Motor neuron (in vitro differentiated cells): ENCODE measurements at places on chromosomes 3 and 15.
A peak's percentile ranks its signal among the peaks of the same experiment; 100 is the strongest.

DNA sequence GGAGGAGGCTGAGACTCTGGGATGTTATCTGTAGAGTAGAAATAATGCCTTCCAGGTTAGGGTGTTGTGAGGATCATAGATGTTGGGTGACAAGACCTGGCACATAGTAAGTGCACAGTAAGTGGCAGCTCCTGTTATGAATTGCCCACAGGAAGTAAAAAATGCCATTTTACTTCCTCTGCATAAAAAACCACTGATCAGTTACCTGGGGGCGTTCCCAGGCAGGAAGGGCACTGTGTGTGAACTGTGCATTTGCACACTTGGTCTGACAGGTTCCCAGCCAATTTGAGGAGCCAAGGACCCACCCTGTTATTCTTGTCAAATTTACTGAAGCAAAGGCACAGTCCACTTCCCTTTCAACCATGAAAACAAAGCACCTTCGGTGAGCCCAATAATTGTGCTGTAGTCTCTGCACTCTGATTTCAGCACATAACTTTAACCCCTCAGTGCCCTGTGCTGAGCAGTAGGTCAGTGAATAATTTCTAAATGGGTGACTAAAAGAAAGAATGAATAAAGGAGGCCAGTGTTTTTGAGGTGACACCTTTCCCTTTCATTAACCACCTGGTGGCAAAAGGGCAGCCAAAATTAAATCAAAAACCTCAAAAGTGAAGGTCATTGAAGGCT lies 85.8 kb upstream of the ARHGEF3 start:
- no peak for ATAC-seq

- ATAC-seq = no peak
These were observed 120.4 kb upstream of the OSBPL11 start for GRCh38 chr3:125715651-125716050.

- no peak for ATAC-seq
These were observed 130.6 kb upstream of the FHIT start for GRCh38 chr3:61381745-61382392.

GRCh38 chr15:31852933-31853799 lies 177.1 kb upstream of the CHRNA7 start:
- ATAC-seq = no peak

DNA sequence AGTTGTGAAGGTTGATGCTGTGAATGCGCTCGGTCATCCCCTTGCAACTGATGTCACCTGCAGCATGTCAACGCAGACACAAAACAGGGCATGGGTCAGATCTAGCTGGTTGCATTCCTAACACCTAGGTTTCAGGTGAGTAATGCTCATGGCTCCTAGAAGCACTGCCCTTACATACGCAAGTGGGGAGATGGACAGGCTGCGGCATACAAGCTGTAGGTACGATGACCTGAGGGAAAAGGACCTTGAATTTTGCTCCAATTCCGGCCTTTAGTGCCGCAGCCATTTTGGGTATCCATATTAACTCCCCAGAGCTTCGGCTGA lies 58.0 kb downstream of the TIGIT start:
- ATAC-seq = no peak

- no peak for ATAC-seq
These were observed 35.0 kb upstream of the BSN start for GRCh38 chr3:49519296-49519695.

DNA sequence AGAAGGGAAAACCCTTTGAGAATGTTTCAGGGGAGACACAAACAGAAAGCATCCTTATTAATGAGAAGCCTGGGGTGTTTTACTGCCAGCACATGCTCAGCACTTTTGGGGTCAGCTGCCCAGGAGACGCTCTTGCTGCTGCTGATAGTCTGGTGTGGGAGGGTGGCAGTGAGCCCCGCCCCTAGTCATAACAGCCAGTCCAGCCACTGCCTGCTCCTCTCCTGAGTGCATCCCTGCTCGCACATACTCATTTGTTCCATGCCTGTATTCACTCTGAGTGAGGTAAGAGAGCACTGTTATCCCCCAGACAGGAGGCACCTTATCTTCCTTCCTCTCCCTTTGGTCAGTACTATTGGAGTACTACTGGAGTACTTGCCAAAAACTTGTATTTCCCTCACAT lies 101.3 kb downstream of the ETFA start:
- ATAC-seq = no peak

- no peak for ATAC-seq
These were observed 156.0 kb upstream of the ABI3BP start for GRCh38 chr3:101149251-101149650.

GRCh38 chr3:172776049-172776717 lies 25.7 kb downstream of the ECT2 start:
- no peak for ATAC-seq

DNA sequence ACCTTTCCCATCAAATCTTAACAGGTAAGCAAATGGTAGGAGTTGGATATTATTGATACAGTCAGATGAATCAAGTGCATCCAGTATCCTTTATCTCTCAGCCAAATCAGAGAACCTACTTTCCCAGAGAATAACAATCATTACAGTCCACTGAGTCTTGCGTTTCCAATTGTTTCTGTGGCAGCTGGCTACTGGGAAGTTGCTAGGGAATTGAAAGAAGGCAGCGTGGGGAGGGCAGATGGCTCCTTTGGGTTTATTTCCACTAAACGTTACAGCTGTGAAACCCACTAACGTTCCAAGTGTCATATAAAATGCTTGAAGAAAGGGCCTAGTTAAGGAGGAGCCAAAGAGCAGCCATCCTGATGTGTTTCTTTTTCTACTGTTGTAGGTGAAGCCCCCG lies 78.4 kb downstream of the WDR72 start:
- ATAC-seq = no peak

GRCh38 chr3:126028096-126028495 lies 55.8 kb downstream of the SLC41A3 start:
- ATAC-seq = no peak

GRCh38 chr3:59284926-59285325 lies 235.1 kb upstream of the CFAP20DC start:
- no peak for ATAC-seq

GRCh38 chr3:10371167-10371566 lies 50.3 kb upstream of the SEC13 start:
- no peak for ATAC-seq

DNA sequence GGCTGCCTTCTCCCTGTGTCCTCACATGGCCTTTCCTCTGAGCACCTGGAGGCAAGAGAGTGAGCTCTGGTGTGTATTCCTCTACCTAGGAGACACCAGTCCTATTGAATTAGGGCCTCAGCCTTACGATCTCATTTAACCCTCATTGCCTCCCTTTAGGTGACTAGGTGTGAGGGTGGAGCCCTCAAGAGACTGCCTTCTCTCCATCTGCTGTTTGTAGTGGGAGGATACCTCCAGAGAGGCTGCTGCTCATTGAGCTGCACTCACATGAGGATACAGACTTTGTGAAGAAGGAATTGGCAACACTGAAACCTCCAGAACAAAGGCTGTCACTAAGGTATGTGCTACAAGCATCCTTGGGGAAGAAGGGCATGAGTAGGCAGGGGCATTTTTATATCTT lies at the start of gene CCR8:
TSS of gene CCR8 (plus strand) at position 217 of the 400 bp plus-strand sequence. CDS start 2,623 bp downstream, outside the sequence.
- ATAC-seq = no peak

GRCh38 chr3:8113626-8114025 lies 388.0 kb upstream of the LMCD1 start:
- ATAC-seq = no peak

GRCh38 chr3:118810499-118811035 lies 224.1 kb downstream of the IGSF11 start:
- ATAC-seq = no peak

- peak; percentile 57 for ATAC-seq
These were observed 27.7 kb upstream of the DCP1A start for GRCh38 chr3:53375019-53375418.
